ENCODE measurements at places on chromosomes 6 and 20.

DNA sequence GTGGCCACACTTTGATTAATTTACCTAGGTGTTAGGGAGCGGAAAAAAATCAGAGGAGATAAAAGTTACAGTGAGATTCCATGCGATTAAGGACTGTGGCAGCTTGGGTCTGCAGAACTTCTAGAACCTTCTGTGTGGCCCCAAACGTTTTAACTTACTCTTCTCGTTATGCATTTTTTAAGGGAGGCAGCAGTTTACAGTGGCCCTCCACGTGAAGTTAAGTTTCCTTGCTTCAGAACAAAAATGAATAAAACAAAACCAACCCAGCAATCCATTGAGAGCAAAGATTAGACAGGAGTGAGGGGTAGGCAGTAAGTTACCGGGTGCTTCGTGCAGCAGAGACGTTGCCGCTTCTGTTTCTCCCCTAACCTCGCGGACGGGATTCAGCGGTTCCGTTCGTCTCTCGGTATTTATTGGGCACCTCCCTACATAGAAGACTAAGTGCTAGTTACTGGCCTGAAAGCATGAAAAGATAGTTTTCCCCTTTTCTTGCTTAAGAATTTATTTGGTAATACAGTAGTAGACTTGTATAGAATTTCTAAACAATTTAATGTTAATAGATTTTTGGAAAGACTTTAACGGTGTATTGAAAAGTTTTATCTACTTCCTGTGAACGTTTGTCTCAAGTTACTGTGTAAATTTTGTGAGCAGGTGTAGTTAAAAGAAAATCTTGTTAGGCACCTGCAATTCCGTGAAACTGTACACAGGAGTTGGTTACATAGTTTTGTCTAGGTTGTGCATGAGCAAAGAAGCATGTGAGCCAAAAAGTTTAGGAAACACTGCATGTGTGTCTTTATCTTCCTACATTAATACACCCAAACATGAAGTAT lies 1.1 kb downstream of the BAG2 start:
- H3K36me3 ChIP-seq, result no peaks in the 10 kb centered on the region
- H3K4me1 ChIP-seq, result peaks cover 11% of the 10 kb centered on the region
- no peaks in the 10 kb centered on the region for H3K27me3 ChIP-seq
- peak overlapping the region; percentile 64 for H3K4me3 ChIP-seq
- peak overlapping the region; percentile 89 for H3K27ac ChIP-seq

GRCh38 chr6:99991955-99992354 lies 2.1 kb downstream of the MCHR2 start:
- no peak overlapping the region for H3K27ac ChIP-seq
- no peak overlapping the region for H3K4me3 ChIP-seq
- no peaks in the 10 kb centered on the region for H3K4me1 ChIP-seq
- H3K27me3 ChIP-seq, result peaks cover 23% of the 10 kb centered on the region
- H3K36me3 ChIP-seq, result no peaks in the 10 kb centered on the region
- DNase-seq, result no peak

- no peak for DNase-seq
- no peak overlapping the region for H3K27ac ChIP-seq
- no peak overlapping the region for H3K4me3 ChIP-seq
- no peaks in the 10 kb centered on the region for H3K27me3 ChIP-seq
- no peaks in the 10 kb centered on the region for H3K36me3 ChIP-seq
- H3K4me1 ChIP-seq, result no peaks in the 10 kb centered on the region
These were observed 139.7 kb upstream of the FLRT3 start for GRCh38 chr20:14477125-14477524.

DNA sequence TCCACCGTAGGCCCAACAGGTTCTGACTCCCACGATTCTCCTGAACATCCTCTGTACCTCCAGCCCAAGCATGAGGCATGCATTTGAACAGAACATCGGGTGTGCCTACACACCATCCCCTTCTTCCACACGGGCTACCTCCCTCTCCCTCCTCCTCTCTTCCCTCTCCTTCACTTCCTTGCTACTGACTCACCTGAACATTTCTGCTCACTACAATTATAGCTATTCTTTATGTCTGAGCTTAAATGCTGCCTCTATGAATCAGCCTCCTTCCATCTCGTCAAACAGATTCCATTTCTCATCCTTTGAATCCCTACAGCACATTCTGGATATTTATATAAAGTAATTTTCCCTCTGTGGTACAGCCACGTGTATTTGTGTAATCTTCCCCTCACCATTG lies 71.4 kb upstream of the MYLIP start:
- H3K27me3 ChIP-seq, result no peaks in the 10 kb centered on the region
- H3K27ac ChIP-seq, result no peak overlapping the region
- H3K4me1 ChIP-seq, result no peaks in the 10 kb centered on the region
- no peak overlapping the region for H3K4me3 ChIP-seq
- H3K36me3 ChIP-seq, result no peaks in the 10 kb centered on the region

GRCh38 chr6:166911248-166911677 lies 45.1 kb downstream of the RNASET2 start:
- no peaks in the 10 kb centered on the region for H3K36me3 ChIP-seq
- no peaks in the 10 kb centered on the region for H3K27me3 ChIP-seq
- no peak overlapping the region for H3K4me3 ChIP-seq
- no peaks in the 10 kb centered on the region for H3K4me1 ChIP-seq
- DNase-seq, result no peak

GRCh38 chr6:119511024-119511423 lies 161.5 kb upstream of the MAN1A1 start:
- no peak overlapping the region for H3K27ac ChIP-seq
- no peaks in the 10 kb centered on the region for H3K4me1 ChIP-seq
- H3K36me3 ChIP-seq, result no peaks in the 10 kb centered on the region
- H3K4me3 ChIP-seq, result no peak overlapping the region
- DNase-seq, result no peak
- H3K27me3 ChIP-seq, result no peaks in the 10 kb centered on the region

GRCh38 chr20:10487142-10488136 lies 52.3 kb downstream of the SLX4IP start:
- no peak overlapping the region for H3K4me3 ChIP-seq
- no peaks in the 10 kb centered on the region for H3K27me3 ChIP-seq

- no peak overlapping the region for H3K27ac ChIP-seq
- no peak overlapping the region for H3K4me3 ChIP-seq
- H3K4me1 ChIP-seq, result no peaks in the 10 kb centered on the region
- no peaks in the 10 kb centered on the region for H3K36me3 ChIP-seq
- no peak for DNase-seq
These were observed 52.9 kb downstream of the FAM83B start for GRCh38 chr6:54899442-54899841.

DNA sequence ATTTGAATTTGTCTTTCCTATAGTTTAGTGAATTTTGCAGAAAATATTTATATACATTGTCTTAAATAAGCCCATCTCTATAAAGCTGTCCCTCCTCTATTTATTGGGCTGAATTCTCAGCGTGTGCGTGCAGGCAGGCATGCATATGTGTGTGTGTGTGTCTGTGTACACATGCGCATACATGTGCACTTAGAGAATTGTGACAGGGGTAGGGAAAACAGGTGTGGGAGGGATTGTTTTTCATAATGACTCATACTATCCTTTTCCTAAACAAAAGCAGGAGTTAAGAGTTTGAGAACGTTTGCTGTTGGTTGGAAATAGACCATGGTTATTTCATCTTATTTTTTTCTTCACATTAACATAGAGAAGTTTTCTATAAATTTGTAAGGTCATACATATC lies 43.4 kb upstream of the FABP7 start:
- H3K27ac ChIP-seq, result no peak overlapping the region
- no peaks in the 10 kb centered on the region for H3K36me3 ChIP-seq
- H3K27me3 ChIP-seq, result peaks cover 3% of the 10 kb centered on the region
- no peak overlapping the region for H3K4me3 ChIP-seq
- no peak for DNase-seq

DNA sequence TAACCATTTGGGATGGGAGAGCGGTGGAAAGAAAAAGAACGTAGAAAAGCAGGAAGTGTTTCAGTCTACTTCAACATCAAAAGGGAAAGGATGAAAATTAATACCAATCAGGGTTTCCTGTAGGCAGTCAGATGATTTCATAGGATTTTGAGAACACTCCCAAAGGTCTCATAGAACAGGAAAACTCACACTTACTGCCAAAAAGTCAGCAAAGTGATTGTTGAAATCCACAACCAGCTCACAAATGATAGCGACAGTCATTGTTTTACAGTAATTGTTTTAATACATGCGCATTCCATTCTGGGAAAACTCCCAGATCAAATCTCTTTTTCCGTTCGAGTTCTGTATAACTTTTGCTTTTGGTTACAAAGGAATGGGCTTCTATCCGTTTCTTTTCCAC lies 5.3 kb upstream of the CNKSR3 start:
- no peak overlapping the region for H3K4me3 ChIP-seq
- H3K27ac ChIP-seq, result peak overlapping the region; percentile 14
- no peaks in the 10 kb centered on the region for H3K27me3 ChIP-seq
- peaks cover 22% of the 10 kb centered on the region for H3K4me1 ChIP-seq
- no peak for DNase-seq

DNA sequence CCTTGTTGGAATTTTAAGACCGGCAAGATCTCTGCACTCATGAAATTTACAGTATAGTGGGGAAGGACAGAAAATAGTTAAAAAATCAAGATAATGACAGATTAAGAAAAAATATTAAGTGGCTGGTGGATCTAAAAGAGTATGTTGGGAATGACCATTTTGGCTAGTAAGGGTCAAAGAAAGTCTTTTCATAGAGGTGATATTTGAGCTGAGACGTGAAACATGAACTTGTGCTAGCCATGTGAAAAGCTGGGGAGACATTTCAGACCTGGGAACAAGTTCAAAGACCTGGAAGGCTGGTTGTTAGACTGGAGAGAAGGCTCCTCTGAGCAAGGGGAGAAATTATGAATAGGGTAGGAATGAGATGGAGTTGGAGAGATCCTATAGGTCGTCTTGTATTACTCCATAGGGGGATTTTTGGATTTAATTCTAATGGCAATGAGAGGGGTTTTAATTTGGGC lies 4.7 kb downstream of the BICRAL start:
- no peaks in the 10 kb centered on the region for H3K36me3 ChIP-seq
- H3K4me3 ChIP-seq, result peak overlapping the region; percentile 50
- H3K4me1 ChIP-seq, result peaks cover 70% of the 10 kb centered on the region
- H3K27me3 ChIP-seq, result no peaks in the 10 kb centered on the region

- no peak overlapping the region for H3K4me3 ChIP-seq
- DNase-seq, result no peak
- H3K27me3 ChIP-seq, result no peaks in the 10 kb centered on the region
- H3K36me3 ChIP-seq, result no peaks in the 10 kb centered on the region
- H3K27ac ChIP-seq, result no peak overlapping the region
These were observed 233.5 kb upstream of the SGK1 start for GRCh38 chr6:134551245-134551960.

DNA sequence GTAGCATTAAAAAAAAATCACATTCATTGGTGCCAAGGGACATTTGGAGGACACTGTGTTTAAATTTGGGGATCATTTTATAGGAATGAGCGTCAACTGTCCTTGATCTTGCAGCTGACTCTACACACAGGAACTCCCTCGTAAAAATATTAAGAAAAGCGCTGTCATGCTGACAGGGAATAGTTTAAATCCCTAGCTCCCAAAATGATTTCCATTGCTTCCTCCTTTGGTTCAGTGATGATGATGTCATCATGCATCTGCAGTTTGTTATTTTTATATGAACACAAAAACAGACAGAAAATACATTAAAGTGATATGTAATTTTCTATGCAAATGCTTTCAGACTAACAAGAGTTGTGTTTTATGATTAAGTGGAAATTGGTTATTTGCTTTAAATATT lies 275.6 kb downstream of the BTBD9 start:
- no peak overlapping the region for H3K4me3 ChIP-seq
- H3K4me1 ChIP-seq, result no peaks in the 10 kb centered on the region
- H3K27me3 ChIP-seq, result no peaks in the 10 kb centered on the region
- no peak overlapping the region for H3K27ac ChIP-seq
- H3K36me3 ChIP-seq, result no peaks in the 10 kb centered on the region

DNA sequence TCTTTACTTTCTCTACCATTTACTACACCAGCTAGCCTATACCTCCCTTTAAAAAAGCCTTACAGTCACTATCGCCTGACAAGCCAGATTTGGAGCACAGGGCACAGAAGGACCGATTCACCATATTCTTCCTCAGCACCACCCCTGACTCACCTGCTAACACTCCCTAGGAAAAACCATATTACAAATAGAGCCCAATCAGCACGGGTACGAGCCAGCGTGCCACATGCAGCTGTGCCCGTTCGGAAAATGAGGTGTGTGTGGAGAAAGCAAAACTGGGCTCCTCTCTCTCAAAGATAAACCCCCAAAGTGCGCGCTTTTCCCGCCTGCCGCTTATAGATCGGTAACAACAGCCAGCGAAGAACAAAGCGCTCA lies 1.2 kb downstream of the SYNCRIP start:
- peaks cover 32% of the 10 kb centered on the region for H3K36me3 ChIP-seq
- DNase-seq, result no peak
- peak overlapping the region; percentile 100 for H3K4me3 ChIP-seq
- peaks cover 62% of the 10 kb centered on the region for H3K4me1 ChIP-seq
- H3K27me3 ChIP-seq, result no peaks in the 10 kb centered on the region

- no peaks in the 10 kb centered on the region for H3K27me3 ChIP-seq
- peak; percentile 42 for DNase-seq
- H3K4me3 ChIP-seq, result no peak overlapping the region
- no peaks in the 10 kb centered on the region for H3K36me3 ChIP-seq
These were observed 751.5 kb downstream of the EPHA7 start for GRCh38 chr6:92667843-92668242.

GRCh38 chr20:63693733-63694583 lies 2.5 kb upstream of the TNFRSF6B start:
- no peaks in the 10 kb centered on the region for H3K27me3 ChIP-seq
- peaks cover 16% of the 10 kb centered on the region for H3K36me3 ChIP-seq
- H3K27ac ChIP-seq, result no peak overlapping the region
- DNase-seq, result peak; percentile 19
- H3K4me1 ChIP-seq, result peaks cover 44% of the 10 kb centered on the region

- no peaks in the 10 kb centered on the region for H3K4me1 ChIP-seq
- no peaks in the 10 kb centered on the region for H3K27me3 ChIP-seq
- DNase-seq, result no peak
- H3K4me3 ChIP-seq, result no peak overlapping the region
- H3K36me3 ChIP-seq, result no peaks in the 10 kb centered on the region
These were observed 16.8 kb upstream of the SYNDIG1 start for GRCh38 chr20:24452498-24453127.

- no peaks in the 10 kb centered on the region for H3K4me1 ChIP-seq
- peaks cover 8% of the 10 kb centered on the region for H3K27me3 ChIP-seq
- peak; percentile 11 for DNase-seq
- no peak overlapping the region for H3K27ac ChIP-seq
- H3K4me3 ChIP-seq, result no peak overlapping the region
These were observed 24.4 kb downstream of the ANGPT4 start for GRCh38 chr20:891706-892080.

DNA sequence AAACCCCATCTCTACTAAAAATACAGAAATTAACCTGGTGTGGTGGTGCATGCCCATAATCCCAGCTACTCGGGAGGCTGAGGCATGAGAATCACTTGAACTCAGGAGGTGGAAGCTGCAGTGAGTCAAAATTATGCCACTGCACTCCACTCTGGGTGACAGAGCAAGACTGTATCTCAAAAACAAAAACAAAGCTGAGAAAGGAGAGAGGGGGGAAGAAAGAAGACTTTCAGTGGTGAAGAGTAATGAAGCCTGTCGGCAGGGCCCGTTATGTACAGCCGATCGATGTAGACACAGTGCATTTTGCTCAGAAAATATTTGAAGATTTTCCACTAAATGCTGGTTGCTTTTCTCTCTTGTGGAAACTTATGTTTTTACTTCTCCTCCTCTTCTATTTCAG lies 13.8 kb downstream of the VAPB start:
- no peak overlapping the region for H3K4me3 ChIP-seq
- H3K36me3 ChIP-seq, result no peaks in the 10 kb centered on the region
- DNase-seq, result no peak
- no peak overlapping the region for H3K27ac ChIP-seq
- peaks cover 12% of the 10 kb centered on the region for H3K4me1 ChIP-seq

Data from stomach (tissue), 19 donors.